EH (cell line): ENCODE measurements at places on chromosomes 1 and 21.

DNA sequence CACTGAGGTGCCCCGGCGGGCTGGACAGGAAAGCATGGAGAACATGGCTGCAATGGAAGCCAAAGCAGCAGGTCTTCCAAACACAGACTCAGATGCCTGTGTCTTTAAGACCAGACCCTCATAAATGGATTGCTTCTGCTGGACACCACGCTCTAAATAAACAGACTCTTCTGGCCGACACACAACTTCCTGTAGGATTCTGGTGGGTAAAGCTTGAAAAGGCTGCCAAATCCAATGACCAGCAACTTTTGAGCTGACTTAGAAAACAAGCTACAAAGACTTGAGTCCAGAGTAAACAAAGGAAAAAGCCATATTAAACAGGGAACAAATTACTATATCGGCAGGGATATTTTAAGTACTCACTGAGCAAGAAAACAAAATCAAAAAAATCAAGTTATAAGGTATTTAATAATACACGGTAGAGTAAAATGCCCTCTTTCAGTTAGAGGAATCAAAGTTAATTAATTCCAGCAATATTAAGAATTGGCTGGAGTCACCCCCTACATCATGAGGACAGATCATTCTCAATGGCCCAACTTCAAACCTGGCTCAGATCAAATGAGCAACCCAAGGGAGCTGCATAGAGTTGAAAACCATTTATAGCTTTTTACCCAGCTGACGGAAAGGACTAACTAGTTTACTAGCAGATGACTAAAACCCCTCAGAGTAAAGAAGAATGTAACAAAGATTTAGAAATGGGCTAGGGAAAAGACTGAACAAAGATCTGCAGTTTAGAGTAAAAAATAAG lies 102.4 kb downstream of the TGFBR3 start:
- peak; percentile 80 for DNase-seq

DNA sequence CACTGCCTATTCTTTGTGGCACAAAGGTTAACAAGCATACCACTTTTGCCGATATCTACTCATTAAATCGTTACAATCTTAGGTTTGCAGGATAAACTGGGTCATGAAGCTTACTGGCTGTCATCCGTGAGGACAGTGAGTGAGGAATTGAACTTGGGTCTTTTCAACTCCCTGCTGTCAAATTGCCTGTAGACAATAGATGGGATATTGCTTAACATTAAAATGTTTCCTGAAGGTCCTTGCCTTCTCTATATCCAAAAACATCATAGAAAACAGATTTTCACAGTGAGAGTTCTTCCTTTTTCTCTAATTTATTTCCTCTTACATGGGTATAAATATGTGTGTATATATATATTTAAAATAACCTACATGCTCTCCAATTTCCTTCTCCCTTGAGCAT lies 257.8 kb downstream of the LMO4 start:
- DNase-seq = no peak

DNA sequence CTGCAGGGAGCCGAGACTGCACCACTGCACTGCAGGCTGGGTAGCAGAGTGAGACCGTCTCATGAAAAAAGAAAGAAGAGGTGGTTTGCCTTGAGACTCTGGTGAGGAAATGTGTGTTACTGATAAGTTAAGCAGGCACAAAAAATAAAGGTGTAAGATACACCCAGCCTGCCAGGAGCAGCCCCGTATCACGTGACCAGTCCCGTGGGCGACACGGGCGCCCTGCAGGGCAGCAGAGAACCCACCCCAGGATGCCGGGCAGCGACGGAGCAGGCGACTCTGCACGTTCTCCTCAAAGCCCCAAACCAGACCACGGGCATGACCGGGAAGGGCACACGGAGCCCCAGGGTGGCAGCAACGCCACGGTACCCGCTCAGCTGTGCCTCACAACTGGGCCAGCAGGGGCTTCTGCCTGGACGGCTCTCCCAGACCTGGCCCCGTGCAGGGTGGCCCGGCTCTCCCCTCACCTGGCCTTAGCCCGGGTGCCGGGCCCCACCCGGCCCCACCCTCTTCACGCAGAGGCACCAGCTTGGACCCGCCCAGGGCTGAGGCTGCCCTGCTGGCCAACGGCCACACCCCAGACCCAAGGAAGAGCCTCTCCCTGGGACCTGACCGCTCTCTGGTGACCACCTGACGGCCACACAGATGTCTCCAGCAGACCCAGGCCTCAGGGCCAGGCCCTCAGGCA lies 8.1 kb upstream of the TNFRSF4 start:
- no peak for DNase-seq

DNA sequence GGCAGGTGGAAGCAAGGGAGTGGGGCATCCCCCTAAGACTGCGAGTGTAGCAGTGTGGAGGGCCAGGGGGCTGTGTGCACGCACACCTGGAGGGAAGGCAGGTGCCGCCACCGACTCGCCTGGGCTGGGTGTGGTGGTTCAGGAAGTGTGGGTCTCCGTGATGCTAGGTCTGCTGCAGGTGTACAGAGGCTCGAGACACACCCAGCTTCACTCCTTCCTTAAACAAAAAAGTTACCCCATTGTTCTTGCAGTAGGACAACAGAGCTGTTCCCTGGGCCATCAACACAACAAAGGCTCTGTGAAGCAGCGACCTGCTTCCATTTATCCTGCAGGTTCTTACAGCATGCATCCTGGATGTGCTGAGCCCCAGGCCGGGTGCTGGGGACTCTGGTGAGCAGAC lies 100.4 kb upstream of the TMEM51 start:
- no peak for DNase-seq

DNA sequence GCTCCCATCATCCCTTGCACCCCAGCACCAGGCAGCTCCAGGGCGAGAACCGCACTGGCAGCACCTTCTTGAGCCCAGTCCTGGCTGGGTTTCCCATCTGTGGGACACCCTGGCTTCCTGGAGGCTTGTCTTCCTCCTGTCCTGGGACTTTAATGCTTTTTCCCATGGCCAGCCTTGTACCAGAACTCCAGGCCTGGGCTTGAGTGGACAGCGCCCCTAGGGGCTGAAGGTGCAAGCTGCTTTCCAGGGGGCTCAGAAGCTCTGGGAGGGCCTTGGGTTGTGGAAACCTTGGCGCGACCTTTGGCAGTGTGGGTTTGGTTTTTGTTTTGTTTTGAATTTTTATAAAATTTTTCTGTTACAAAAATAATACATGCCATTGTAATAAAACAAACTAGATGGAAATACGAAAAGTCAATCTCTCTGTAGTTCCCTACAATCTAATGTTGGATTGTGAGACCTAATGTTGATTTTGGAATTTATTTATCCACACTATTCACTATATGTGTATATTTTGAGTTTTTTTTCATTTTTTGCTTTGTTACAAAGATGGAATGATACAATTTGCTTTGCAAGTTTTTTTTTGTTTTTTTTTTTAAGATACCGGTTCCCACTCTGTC lies 33.8 kb upstream of the RPL11 start:
- peak; percentile 60 for DNase-seq

- DNase-seq = no peak
These were observed 224.0 kb upstream of the SNX7 start for GRCh38 chr1:98437540-98437939.

DNA sequence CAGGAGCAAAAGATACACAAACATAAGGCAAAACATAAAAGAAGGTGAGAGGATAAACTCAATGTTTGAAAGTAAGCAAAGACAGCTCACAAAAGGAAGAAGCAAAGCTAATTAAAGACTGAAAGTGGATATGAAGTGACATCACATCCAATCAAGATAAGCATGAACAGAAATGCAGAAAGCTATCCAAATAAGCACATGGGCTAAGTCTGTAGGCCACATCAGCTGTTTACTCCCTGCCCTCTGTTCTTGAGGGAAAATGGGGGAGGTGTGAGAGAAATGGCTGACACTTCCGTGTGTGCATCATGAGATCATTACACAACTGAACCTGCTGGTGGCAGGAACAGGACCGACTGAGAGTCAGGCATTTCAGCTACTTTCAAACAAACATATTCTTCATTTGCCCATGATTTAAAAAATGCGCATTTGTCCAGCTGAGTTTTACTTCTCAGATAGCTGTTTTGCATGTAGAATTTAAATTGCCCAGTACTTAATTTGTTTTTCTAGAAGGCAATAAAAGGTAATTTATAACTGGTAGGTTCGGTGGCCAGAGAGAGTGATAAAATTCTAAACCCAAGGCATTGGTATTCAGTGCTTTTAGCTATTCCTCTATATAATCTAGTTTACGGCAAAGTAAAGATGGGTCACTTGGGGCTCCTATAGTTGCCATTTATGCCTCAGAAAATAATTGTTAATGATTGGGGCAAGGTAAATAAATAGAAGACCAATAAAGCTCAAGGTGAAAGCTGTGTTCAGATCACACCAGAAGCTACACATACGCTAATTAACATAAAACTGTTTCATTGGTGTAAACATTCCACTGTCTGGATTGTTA lies 27.2 kb upstream of the MAN1A2 start:
- DNase-seq = peak; percentile 54

DNA sequence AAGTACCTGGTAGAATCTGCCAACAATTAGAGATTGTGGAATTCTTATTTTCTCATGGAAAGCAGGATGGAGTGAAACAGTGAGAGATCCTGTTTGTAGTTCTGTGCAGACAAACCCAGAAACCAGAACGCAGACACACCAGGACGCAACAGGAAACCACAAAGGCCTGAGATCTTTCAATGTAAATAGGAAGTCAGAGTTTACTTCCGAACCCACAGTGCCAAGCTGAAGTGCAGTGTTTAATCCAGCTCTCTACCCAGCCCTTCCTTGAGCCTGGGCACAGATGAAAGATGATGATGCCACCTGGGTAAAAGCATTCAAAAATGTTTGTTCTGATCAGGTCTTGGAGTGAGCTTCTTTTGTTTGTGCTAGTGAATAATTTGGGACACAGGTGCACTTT lies 244.2 kb upstream of the HOOK1 start:
- no peak for DNase-seq

DNA sequence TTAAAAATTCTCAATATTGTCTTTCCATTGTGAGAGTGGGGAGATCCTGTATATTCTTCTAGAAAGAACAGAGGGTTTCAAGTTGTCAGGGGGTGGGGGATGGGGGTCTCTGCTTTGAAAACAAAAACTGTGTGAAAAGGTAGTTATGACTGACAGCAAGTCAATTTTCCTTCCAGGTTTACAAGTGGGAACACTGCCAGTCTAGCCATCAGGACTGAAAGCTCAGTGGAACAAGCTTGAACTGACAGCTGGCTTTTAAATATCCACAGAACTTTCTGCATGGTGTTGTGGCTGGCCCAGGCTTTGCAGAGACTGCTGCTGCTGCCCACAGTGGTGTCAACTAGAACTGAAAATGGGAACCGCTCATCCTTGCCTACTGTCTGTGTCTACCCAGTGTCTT lies 162.6 kb downstream of the TNR start:
- no peak for DNase-seq

GRCh38 chr1:194277927-194278326 lies 1091.5 kb upstream of the B3GALT2 start:
- DNase-seq = no peak

GRCh38 chr1:215475796-215476481 lies 91.2 kb upstream of the KCTD3 start:
- peak; percentile 94 for DNase-seq

- no peak for DNase-seq
These were observed 22.4 kb downstream of the ARMH1 start for GRCh38 chr1:44696789-44697345.

GRCh38 chr1:89611721-89612120 lies 21.2 kb upstream of the LRRC8C start:
- no peak for DNase-seq

DNA sequence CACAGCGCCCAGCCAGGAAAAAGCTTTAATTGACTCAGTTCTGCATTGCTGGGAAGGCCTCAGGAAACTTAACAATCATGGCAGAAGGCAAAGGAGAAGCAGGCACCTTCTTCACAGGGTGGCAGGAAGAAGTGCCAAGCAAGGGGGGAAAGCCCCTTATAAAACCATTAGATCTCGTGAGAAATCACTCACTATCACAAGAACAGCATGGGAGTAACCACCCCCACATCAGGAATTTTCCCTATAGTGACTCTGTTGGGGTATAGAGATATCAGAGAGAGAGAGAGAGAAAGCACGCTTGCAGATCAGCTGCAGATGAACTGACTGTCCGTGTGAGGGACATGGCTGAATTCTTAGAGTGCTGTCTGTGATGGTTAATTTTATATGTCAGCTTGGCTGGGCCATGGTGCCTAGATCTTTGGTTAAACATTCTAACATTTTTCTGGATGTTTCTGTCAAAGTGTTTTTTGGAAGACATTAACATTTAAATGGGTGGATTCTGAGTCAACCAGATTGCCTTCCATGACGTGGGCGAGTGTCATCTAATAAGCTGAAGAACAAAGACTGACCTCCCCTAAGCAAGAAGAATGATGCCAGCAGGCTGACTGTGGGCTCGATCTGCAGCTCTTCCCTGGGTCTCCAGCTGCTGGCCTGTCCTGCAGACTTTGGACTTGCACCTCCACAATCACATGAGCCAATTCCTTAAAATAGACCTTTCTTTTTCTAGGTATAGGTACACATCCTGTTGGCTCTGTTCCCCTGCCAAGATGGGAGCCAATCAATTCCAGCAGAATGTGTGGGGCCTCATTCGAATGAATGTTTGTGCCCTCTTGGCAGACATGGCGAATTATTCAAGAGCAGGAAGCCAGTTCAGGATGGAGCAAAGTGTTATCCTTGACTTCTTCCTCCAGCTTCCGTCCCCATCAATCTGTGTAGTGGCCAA lies 21.4 kb upstream of the CPT2 start:
- peak; percentile 83 for DNase-seq
